ENCODE measurements at places on chromosomes 16 and 17. TPM values are rescaled to one million over a fixed set of nuclear protein-coding genes. Genes with fewer than 3 reads are reported as not detected.
A peak's percentile ranks its signal among the peaks of the same experiment; 100 is the strongest.

- DNase-seq: peak; percentile 61
Observed at GRCh38 chr16:49921791-49922456, 66.0 kb upstream of the ZNF423 start.

GRCh38 chr16:22641131-22641628, 130.5 kb downstream of the NPIPB5 start:
- no peak for DNase-seq

DNA sequence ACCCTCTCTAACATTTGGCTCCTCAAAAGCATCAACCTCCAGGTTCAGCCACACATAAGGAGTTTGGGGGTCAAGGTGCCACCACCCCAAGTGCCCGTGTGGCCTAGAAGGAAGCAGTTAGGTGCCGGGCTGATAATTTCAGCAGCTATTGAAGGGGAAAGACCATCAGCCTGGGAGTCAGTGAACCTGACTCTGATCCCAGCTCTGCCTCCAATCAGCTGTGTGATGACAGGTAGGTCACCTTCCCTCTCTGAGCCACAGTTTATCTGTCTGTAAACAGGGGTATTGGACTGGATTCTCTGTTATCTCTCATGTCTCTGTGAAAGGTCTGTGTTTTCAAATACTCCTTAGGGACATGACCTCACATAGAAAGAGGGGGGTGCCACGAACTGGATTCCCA, 3.9 kb downstream of the CRHR1 start:
- no peak for DNase-seq

DNA sequence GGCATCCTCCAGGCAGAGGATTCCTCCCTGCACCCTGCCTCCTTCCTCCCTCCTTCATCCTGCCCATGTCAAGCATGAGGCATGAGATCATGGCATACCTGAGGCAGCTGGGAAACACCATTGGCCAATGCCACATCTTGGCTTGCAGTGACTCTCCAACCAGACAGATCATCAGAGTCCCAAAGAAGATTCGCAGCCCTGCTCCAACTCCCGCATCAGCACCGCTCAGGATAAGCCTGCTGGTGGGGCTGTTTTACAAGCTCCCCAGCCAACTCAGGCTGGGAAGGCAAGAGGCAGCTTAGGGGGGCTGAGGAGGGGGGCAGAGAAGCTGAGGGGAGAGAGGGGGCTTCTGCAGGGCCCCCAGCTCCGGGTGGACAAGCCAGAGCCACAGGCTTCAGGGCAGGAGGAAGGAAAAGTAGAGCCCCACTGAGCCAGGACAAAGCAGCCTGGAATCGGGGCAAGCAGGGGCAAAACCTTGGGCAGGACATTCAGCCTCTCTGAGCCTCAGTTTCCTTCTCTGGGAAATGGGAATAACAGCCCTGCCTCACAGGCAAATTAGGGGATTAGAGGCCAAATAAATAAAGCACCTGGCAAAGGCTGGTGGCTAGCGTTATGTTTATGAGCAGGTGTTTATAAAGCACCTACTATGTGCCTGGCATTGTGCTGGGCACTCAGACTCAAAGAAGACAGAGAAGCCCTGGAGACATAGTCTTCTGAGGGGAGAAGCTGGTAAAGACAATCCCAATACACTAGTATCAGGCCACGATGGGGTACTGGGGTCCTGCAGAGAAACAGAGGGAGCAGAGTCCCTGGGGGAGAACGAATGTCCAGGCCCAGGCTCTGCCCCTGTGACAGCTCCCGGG, 88.1 kb downstream of the GOSR1 start:
- peak; percentile 34 for DNase-seq

- no peak for DNase-seq
Observed at GRCh38 chr16:1475552-1476114, 805 bp upstream of the CLCN7 start.

- no peak for DNase-seq
Observed at GRCh38 chr16:58019866-58020538, 5.6 kb upstream of the MMP15 start.

Gene TBC1D3I
- total RNA-seq: not detected

Data from right atrium auricular region (tissue), 2 donors.